ENCODE measurements at places on chromosomes 3 and 15.

GRCh38 chr15:48510976-48511375 lies 134.5 kb downstream of the FBN1 start:
- no peak for DNase-seq

DNA sequence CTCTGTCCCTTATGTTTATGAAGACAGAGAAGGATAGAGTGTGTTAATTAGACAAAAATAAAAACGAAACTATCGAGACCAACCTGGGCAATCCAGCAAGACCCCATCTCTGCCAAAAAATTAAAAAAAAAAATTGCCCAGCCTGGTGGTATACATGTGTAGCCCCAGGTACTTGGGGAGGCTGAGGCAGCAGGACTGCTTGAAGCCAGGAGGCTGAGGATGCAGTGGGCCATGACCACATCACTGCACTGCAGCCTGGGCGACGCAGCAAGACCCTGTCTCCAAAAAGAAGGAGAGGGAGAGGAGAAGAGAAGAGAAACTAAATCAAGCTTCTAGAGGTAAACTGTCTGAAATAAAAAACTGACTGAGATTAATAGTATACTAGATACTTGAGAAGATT lies 32.1 kb downstream of the DLG1 start:
- no peak for DNase-seq

GRCh38 chr3:140842984-140843649 lies 98.5 kb upstream of the SLC25A36 start:
- DNase-seq: no peak

- DNase-seq: no peak
Observed at GRCh38 chr15:31086344-31086743, 15.2 kb downstream of the TRPM1 start.

DNA sequence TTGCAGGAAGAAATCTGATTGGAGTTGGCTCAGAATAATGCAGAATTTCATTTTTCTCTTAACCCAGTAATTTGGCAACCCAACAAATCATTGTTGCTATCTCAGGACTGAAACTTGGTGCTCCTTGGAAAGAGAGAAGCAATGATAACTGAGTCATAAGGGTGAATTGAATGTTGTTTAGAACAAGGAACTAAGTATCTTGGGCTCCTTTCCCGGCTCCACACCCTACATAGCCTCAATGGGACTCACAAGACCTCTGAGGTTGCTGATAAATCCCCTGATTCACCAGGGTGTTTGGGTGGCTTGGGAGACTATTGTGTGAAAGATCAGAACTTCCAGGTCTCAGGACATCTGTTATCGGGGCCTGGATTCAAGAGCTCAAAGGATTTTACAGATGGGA lies 7.8 kb upstream of the RAB8B start:
- DNase-seq: no peak

DNA sequence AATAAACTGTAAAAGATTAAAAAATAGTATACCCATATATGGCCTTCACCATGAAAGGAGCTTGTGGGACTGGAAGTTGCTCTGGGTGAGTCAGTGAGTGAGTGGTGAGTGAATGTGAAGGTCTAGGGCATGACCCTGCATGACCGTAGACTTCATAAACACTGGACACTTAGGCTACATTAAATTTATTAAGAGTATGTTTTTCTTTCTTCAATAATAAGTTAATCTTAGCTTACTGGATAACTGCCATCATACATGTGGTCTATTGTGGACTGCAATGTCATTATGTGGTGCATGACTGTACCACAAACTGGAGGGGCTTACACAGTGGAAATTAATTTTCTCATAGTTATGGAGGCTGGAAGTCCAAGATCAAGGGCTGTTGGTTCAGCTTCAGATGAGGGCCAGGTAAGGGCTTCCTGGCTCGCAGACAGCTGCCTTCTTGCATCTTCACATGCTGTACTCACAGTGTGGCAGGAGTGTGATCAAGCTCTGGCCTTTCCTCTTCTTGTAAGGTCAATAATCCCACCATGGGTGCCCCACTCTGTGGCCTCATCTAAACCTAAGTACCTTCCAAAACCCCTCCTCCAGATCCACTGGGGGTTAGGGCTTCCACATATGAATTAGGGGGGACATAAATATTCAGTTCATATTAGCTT lies 40.8 kb upstream of the PRR23E start:
- no peak for DNase-seq

GRCh38 chr3:59803268-59803667 lies 753.4 kb upstream of the CFAP20DC start:
- no peak for DNase-seq

- DNase-seq: no peak
Observed at GRCh38 chr3:170437176-170437575, 18.5 kb downstream of the CLDN11 start.

DNA sequence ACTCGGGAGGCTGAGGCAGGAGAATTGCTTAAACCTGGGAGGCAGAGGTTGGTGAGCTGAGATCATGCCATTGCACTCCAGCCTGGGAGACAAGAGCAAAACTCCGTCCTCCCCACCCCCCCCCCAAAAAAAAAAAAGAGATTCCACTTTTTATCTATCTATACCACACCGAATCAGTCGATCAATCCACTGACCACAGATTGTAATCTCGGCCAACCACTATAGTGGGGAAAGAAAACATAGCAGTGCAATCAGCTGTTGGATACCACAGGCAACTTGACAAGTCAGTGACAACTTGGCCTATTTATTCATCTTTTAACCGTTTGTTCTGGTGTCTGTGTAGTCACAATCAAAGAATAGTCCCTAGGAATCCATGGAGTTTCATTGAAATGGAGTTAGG lies 299.2 kb downstream of the FHIT start:
- DNase-seq: no peak

DNA sequence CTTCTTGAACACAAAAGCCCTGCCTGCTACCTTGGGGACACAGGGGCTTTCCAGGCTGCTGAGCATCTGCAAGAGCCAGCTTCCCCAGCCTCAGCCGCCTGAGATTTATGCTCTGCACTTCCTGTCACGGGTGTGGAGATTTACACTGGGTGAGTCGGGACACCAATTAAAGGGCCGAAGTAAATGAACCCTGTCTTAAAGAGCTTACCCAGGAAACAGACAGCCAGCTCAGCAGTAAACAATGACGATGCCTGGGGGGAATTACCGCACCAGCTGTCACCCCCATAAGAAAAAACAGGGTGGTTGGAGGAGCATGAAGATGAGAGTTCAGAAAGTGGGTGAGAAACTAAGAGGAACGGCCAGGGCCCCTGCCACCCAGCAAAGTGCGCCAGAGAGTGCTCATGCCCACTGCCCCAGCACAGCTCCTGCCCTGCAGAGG lies 37.5 kb upstream of the IQSEC1 start:
- DNase-seq: peak; percentile 8

DNA sequence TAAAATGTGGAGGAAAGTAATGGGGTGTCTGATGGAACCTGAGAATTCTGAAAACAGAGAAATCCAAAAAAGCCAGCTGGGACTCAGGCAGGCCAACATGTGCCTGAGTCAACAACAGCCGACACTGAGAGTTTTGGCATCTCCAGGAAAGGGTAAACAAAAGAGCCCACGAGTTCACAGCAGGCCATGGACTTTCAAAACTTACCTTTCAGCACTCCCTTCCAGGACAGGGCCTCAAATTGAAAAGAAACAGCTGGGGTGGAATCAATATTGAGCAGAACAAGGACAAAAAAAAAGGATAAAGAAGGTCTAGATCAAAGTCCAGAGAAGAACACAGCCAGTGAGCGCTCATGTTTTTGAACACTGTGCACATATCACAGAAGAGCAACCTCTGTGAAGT lies 735.4 kb upstream of the GRM7 start:
- no peak for DNase-seq

GRCh38 chr3:9209777-9210176 lies 39.7 kb downstream of the SRGAP3 start:
- DNase-seq: no peak

DNA sequence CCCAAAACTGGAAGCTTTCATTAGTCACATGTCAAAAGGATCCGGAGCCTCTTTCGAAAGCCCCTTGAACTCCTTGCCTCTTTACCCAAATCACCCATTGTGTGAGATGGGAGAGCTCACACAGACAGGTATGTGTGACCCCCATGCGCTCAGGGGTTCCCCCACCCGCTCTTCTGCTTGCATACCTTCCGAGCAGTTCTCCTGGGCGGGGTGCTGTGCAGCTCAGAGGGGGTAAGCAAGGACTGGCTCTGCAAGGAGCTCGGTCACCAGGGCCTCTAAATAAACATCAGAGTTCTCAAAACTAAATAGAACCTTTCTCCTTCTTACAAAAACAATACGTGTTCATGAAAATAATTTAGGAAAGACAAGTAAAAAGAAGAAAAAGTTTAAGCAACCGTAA lies 55.7 kb downstream of the PXYLP1 start:
- no peak for DNase-seq

DNA sequence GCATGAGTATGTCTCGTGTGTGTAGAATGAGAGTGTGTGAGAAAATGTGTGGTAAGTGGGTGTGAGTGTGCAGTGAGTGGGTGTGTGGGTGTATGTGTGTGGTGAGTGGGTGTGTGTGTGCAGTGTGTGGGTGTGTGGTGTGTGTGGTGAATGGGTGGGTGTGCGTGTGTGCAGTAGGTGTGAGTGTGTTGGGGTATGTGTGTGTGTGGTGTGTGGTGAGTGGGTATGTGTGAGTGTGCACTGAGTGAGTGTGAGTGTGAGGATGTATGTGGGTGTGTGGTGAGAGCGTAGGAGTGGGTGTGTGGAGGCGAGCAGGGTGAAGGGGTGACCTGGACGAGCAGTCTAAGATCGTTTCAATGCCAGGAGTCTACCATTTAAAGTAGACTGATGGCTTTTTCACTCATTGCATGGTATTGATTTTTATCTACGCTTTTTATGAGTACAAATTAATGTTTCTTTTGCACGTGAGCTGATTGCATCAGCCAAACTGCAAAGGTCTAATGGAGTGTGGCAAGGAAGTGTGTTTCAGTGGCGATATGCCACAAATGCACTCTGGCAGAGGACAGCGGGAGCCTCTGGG lies 1.6 kb upstream of the CPN2 start:
- no peak for DNase-seq

GRCh38 chr15:43406189-43406588 lies 35.3 kb downstream of the TUBGCP4 start:
- DNase-seq: no peak

- no peak for DNase-seq
Observed at GRCh38 chr3:126421573-126422119, 26.9 kb downstream of the CFAP100 start.

DNA sequence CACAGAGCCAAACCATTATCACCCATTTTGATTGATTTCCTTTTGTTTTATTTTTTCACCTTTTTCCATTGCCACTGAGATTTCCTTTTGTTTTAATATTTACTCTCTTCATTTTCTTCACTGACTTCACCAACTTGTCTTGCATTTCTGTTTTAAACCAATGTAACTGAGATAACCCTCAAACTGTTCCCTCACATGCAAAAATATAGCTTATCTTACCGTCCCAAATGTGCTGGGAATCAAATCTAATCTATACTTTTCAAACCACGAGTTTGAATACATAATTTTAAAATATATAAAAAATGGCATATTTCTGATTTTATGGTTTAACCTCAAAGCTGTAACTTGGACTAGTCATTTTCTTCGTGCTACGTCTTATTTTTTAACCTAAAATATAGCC lies 143.8 kb downstream of the PLD1 start:
- DNase-seq: no peak

DNA sequence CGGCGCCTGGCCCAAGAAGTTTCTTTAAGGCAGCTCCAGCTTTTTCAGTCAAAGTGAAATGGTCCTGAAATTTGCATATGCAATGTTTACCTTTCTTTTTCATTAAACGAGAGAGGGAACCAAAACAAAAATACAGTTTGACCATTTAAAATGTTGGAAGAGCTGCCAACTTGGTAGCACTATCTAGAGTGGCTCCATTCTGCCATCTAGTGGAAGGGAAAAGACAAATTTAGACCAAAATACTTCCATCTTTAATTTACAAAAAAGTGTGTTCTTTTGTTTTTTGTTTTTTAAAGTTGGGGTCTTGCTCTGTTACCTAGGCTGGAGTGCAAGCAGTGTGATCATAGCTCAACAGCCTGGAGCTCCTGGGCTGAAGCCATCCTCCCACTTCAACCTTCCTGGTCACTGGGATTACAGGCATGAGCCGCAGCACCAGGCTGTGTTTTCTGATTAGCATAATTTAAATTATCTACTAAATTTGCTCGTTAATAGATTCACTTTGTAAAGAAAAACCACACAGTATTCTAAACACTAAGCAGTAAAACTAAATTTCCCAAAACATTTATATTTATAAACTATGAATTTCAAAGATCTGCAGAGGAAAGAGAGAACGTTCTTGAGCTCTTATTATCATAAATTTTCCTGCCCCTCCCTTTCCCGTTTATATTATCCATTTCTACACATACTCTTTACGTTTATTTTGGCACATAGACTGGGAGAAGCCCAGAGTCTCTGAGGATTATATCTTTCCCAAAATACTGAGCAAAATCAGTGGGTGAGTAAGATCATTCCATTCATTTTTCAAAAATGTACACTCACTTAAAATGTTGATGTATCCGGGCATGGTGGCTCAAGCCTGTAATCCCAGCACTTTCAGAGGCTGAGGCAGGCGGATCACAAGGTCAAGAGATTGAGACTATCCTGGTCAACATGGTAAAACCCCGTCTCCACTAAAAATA lies 15.4 kb upstream of the RFC4 start:
- peak; percentile 82 for DNase-seq

DNA sequence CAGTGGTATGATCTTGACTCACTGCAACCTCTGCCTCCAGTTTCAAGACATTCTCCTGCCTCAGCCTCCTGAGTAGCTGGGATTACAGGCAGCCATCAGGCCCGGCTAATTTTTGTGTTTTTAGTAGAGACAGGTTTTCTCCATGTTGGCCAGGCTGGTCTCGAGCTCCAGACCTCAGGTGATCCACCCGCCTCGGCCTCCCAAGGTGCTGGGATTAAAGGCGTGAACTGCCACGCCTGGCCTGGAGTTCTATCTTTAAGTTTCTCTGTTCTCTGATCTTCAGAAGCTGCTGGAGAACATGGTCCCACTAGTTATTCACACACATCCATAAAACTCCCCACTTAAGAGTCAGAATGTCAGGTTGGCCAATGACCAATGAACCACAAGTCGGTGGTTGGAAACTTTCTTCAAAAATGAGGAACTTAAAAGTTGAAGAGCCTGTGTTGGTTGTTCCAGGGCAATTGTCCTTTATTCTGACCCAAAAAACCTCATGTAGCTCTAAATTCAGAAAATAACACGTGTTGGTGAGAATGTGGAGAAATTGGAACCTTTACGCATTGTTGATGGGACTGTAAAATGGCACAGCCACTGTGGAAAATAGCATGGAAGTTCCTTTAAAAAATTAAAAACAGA lies 55.9 kb upstream of the PIK3CB start:
- DNase-seq: no peak

All from fibroblast of skin of right quadriceps (primary cell).